ENCODE measurements at places on chromosomes 12 and 14.

GRCh38 chr12:110913119-110914056, 7.0 kb downstream of the MYL2 start:
- no peak for DNase-seq

GRCh38 chr12:121060149-121061001, 21.3 kb upstream of the OASL start:
- peak; percentile 60 for DNase-seq

DNA sequence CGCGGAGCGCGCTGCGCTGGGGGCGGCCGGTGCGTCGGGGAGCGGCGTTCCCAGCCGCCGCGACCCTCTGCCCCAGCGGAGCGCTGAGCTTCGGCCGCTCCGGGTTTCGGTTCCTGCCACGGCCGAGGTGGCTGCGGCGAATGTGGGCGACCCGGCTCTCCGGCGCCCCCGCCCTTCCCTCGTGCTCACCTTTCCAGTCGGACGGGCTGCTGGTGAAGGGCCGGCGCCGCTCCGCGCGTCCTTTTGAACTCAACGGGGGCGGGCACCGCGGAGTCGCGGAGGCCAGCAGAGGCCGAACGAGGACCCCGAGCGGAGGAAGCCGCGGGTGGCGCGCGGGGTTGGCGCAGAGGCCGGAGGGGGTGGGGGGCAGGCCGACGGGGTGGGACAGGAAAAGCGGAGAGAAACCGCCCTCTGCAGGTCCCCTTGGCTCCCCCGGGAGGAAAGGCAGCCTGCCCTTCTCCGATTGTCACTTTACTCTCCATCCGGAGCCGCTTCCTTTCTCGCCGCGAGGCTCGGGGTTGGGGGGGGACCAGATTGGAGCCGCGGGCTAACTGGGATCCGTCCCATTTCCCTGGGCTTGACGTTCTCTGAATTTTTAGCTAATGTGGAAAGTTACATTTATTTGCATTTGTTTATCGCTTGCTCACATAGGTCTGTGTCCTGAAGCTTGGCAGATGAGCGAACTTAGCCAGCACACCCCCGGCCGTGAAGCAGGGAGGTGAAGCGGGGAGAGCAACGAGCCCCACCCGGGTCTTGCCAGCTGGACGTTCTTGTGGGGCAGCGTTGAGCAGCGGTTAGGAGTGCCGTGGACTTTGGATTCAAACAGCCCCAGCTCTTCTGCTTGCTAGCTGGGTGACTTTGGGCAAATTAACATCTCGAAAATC, at the start of gene SMAGP:
Gene SMAGP, minus strand, starts transcription at position 349 of the 884 bp plus-strand sequence. CDS start 1,137 bp downstream, outside the sequence.
- peak; percentile 80 for DNase-seq

DNA sequence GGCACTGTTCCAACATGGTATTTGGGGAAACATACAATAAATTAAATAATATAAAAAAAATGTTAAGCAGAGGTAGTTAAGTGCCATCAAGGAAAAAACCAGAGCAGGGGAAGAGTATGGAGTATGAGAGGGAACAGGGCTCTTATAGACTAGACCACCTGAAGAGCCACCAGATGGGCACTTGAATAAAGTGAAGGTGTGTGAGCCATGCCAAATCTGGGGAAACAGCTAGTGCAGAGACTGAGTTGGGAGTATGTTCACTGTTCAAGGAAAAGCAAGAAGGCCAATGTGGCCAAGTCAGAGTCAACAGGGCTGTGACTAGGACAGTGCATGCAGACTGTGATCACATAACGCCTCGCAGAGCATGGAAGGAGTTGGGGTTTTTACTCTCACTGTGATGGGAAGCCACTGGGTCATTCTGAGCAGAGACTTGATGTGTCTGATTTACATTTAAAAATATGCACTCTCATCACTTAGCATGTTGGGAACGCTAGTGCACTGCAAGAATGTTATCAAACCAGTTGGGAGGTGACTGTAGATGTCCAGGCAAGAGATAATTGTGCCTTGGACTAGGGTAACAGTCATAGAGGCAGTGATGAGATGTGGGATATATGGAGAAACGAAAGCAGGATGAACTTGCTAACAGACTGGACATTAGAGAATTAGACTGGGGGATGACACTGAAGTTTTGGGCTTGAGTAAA, 25.6 kb downstream of the NDUFA12 start:
- no peak for DNase-seq

- peak; percentile 86 for DNase-seq
These were observed 2.9 kb upstream of the SETD1B start for GRCh38 chr12:121800694-121801594.

DNA sequence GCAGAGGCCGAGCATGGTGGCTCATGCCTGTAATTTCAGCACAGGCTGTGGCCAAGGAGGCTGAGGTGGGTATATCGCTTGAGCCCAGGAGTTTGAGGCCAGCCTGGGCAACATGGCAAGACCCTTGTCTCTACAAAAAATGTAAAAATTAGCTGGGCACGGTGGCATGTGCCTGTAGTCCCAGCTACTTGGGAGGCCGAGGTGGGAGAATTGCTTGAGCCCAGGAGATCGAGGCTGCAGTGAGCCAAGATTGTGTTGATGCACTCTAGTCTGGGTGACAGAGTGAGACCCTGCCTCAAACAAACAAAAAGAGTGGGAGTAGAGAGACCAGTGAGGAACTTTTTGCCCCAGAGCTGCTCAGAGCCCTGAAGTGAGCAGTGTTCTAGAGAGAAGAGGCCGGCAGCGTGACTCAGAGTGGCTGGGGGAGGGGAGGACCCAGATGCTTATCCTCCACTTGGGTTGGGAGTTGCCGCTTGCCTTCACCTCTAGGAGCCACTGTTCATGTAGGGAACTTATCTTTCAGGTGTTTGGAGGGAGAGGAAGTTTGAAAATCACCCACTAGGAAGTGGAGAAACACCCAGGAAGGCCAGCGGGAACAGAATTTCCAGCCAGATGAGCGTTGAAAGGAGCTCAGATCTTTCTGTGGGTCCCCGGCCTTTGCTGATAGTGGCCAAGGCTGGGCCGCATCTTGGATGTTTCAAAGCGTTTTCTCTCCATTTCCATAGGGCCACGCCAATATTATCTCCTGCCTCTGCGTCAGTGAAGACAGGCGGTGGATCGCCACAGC, 15.3 kb downstream of the CFAP251 start:
- DNase-seq, result no peak

GRCh38 chr14:20836668-20837338, 34.2 kb upstream of the RNASE1 start:
- peak; percentile 33 for DNase-seq

GRCh38 chr12:102609996-102610395, 129.6 kb upstream of the IGF1 start:
- DNase-seq, result no peak

- no peak for DNase-seq
These were observed 76.8 kb upstream of the PLEKHA5 start for GRCh38 chr12:19052689-19053088.

DNA sequence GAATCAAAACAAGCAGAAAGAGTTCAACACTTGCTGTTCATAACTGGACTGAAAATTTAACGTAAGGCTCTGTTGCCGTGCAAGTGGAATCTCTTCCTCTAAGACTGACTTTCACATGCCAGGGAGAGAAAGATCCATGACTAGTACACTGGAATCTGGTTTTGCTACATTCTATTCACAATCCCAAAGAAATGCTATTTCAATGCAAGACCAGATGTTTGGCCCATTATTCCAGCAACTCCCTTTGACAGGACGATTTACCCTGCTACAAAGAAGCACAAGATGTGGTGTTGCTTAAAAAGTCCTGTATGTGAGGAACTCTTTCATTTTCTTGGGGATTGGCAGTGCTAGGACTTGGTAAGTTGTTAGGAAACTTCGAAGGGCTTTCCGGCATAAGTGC, 17.4 kb downstream of the RFC5 start:
- no peak for DNase-seq

- DNase-seq, result no peak
These were observed 3.2 kb upstream of the RFC5 start for GRCh38 chr12:118013283-118013682.

DNA sequence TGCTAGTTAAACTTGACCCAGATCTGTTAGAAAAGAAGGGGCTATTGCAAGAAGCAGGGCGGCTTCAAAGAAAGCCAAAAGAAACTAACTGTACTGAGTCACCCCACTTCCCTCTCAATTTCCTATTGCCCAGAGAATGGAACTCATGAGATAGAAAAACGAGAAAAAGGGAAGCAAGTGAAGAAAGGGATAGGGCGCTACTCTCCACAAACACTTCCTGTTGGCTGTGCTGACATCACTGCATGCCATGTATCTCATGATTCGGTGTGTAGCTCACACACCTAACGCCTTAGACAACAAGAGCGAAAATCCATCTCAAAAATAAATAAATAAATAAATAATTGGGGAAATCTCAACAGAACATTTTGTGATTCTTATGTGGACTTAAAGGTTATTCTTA, 13.0 kb upstream of the P2RX4 start:
- DNase-seq, result no peak

DNA sequence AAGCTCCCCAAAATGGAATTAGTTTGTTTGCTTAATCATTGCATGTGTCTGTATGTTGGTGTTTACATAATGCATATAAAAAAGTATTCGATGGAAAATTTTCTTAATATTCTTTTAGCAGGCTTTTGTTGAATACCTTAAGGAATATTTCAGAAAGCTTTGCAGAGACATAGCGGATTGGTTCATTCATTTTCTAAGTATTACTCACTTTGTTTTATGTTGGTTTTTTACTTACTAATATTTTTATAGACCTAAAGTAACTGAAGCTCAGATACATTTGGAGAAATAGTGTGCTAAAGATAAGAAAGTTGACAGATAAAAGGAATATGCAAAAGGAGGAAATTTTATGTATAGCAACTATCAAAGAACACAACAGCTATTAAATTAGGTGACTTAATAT, 191.0 kb downstream of the ERC1 start:
- DNase-seq, result no peak

- DNase-seq, result peak; percentile 91
These were observed 34.5 kb upstream of the VRK1 start for GRCh38 chr14:96762650-96763049.

GRCh38 chr14:63203618-63204406, 431 bp upstream of the RHOJ start:
- DNase-seq, result peak; percentile 93

GRCh38 chr12:19185262-19185929, 55.9 kb downstream of the PLEKHA5 start:
- DNase-seq, result no peak

GRCh38 chr12:130813949-130814348, 25.1 kb downstream of the STX2 start:
- no peak for DNase-seq

DNA sequence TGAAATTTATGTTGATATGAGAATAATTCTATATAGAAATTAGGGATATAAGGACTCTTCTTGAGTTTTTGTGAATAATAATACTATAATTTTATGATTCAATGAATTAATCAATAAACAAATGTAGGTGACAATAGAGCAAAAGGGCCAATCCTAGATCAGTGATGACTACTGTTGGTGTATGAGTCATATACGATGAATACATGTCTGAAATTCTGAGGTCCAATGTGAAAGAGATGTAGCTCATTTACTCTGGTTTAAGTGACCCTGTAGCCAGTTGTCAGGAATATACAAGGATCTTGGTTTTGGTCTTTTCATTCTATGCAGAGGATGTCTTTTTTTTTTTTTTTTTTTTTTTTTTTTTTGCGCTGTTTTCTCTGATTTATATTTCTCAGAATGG, 72.1 kb upstream of the RTL1 start:
- no peak for DNase-seq

- peak; percentile 80 for DNase-seq
These were observed 39.9 kb downstream of the LTBP2 start for GRCh38 chr14:74571901-74572725.

GRCh38 chr14:89351221-89351515, 65.9 kb downstream of the FOXN3 start:
- no peak for DNase-seq

DNA sequence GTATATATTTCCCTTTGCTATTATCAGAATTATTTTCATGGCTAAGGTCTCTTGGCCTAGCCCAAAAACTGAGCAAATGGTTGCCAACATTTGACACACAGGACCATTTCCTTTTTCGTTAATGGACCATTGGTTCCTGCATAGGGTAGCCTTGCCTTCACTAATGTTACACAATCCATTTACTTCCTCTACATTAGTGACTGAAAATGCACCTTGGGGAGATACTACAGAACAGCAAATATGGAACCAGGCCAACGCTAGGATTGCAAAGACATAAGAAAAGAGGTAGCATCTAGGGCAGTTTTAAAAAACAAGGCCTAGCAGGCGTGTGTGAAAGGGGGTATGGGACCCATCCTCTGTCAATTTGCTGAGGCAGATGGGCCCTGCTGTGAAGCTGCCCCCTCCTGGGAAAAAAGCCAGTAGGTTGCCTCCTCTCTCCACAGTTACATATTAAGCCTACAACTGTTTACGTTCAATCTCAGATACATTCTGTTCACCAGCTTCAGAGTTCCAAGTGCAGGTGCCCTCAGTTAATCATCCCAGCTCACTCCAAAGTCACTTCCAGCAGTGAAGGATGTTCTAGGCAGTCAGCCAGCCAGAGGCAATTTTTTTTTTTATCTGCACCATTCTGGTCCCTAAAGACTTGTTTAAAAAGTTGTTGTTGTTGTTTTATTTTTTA, 15.0 kb downstream of the AQP6 start:
- DNase-seq, result peak; percentile 26

GRCh38 chr12:57173089-57173488, 25.7 kb upstream of the LRP1-AS start:
- no peak for DNase-seq

DNA sequence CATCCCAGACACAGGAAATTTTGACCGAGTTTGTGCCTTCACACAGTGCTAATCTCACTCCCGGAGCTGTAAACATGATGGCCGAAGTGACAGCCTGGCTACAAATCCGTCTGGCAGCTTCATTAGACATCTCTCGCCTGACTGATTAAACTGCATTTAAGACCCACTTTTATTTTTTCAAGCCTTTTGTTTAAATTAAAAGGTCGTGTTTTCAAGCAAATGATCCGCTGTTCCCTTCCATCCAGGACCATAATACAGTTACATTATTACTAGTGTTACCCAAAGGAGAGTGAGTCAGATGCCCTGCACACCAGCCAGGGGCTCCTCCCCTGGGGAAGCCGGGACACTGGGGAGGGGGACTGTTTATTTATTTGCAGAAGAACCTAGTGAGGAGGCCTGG, 200.2 kb downstream of the EXOC5 start:
- DNase-seq, result peak; percentile 72

- no peak for DNase-seq
These were observed 52.2 kb downstream of the FAR2 start for GRCh38 chr12:29201296-29201695.

GRCh38 chr12:89622115-89622514, 86.5 kb downstream of the ATP2B1 start:
- DNase-seq, result no peak

GRCh38 chr12:24554612-24555295, 394.1 kb downstream of the BCAT1 start:
- DNase-seq, result no peak

Measured in eye (tissue), 1 donor.